ENCODE measurements at places on chromosomes 1 and 21.

DNA sequence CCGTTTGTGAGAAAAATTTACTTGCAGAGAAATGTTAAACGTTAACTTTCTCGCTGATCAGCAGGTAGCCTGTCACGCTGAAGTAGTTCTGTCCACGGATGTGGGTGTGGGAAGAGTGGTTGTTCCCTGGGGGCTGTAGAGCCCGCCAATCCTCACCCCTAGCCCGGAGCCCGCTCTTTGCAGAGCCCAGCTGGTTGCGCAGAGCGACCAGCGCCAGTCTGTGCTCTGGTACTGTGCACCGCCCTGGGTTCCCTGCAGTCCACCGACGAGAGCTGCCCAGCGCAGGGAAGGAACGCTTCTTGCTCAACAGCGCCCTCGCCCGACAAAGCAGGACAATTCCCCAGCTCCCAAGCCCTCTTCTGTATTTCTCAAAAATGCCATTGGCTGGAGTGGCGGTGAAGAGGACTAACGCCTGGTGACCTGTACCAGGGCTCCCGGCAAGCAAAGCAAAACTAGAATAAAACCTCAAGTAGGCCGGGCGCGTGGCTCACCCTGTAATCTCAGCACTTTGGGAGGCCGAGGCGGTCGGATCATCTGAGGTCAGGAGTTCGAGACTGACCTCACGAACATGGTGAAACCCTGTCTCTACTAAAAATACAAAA, 3.3 kb downstream of the RIPPLY3 start:
- DNase-seq = peak; percentile 20

DNA sequence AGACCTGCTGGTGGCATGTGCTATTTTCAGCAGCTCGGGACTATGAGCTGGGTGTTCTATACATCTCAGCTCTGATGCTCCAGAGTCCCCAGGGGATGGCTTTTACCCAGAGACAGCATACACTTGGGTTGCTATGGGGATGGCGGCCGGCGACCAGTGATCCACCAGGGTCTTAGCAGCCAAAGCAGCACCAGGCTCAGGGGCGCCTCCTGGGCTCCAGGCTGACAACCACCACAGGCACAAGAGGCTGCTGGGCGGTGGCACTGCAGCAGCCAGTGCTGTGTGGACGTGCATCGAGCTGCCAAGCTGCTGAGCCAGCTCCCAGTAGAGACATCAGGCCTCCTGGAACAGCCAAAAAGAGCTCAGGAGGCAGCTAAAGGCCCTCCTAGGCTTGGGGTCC, 37.6 kb upstream of the CLSTN1 start:
- DNase-seq = no peak

- no peak for DNase-seq
Measured at GRCh38 chr1:24699628-24700027, 45.6 kb upstream of the CLIC4 start.

DNA sequence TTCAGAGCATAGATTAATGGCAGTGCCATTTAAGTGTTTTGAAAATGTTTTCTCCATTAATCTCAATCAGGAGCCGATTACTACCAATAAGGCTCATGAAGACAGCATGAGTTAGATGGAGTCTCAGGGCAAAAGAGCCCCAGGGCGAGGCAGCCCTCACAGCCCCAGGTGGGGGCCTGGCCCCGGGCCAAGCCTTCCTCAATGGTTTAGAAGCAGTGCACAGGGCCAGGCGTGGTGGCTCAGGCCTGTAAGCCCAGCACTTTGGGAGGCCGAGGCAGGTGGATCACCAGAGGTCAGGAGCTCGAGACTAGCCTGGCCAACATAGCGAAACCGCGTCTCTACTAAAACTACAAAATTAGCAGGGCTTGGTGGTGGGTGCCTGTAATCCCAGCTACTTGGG, 348.1 kb upstream of the VAMP3 start:
- DNase-seq = no peak

DNA sequence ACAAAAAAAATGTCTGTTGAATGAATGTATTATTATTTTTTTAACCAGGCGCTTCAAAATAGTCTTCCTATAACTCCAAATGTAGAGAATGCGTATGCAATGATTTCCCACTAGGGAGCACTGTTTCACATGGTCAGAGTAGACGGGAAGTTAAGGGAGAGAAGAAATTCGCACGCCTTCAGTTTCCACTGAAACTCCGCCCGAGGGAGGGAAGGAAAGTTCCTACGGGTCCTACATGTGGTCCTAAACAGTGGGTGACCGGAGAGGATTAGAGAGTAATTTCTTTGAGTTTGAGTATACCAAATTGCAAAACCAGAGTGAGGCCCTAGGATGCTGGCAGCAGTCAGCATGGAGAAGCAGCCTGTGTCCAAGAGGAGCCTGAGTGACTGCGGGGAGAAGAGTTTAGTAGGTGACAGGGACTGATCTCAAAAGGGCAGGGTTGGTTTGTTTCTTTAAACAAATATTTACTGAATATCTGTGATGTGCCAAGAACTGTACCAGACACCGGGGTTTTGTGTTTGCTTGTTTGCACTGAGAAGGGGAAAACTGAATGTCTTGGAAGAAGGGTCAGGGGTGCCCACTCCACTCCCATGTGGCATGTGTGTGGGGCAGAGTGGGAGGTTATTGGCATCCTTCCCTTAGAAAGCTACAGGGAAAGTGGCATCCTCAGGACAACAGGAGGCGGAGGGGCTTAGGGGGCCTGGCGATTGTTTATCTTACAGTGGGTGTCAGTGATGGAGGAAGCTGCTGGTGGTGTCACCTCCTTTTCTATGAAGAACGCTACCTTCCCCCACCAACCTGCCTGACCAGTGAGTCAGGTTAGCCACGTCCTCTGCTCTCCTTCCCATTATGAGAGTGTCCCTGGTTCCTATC, 22.8 kb downstream of the RNU5D-1 start:
- DNase-seq = no peak

- no peak for DNase-seq
Measured at GRCh38 chr1:69787151-69787550, 219.4 kb downstream of the LRRC7 start.

- DNase-seq = no peak
Measured at GRCh38 chr1:182340233-182341058, 51.1 kb downstream of the GLUL start.

GRCh38 chr1:1432274-1432950, 3.1 kb upstream of the VWA1 start:
- DNase-seq = no peak

GRCh38 chr1:33517596-33518250, 45.3 kb downstream of the ZSCAN20 start:
- no peak for DNase-seq

DNA sequence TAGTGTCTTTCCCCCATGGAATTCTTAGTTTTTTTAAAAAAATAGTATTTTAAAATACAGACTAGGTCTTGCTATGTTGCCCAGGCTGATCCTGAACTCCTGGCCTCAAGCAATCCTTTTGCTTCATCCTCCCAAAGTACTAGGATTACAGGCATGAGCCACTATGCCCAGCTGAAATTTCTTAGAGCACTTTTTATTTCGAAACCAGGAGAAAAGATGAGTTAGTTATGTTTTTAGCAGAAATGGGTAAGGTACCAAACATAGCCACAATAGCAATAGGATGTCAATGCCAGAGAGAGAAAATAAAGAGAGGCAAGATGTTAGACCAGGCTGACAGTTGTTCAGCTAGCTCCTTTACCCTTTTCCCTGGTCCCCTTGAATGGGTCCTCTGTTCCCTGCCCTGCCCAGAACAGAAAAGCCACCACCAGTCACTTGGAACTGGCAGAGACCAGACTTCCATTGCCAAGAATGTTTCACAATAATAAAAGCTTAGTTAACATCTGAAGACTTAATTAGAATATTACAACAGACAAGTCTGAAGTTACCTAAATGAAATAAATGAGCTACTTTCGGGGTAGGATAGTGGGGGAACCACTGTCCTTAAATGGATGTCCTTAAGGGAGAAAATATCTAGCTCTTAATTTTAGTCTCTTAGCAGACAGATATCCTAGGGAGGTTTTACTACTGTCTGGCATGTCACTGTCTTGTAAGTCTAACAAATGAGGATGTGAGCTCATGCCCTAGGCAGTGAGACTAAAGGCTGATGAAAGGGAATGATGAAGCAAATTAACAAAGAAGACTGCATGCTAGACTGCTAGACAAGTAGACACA, 54.3 kb downstream of the ABL2 start:
- no peak for DNase-seq

- DNase-seq = no peak
Measured at GRCh38 chr1:186802388-186802787, 26.4 kb upstream of the PLA2G4A start.

- DNase-seq = no peak
Measured at GRCh38 chr1:177024623-177025022, 139.9 kb downstream of the ASTN1 start.

DNA sequence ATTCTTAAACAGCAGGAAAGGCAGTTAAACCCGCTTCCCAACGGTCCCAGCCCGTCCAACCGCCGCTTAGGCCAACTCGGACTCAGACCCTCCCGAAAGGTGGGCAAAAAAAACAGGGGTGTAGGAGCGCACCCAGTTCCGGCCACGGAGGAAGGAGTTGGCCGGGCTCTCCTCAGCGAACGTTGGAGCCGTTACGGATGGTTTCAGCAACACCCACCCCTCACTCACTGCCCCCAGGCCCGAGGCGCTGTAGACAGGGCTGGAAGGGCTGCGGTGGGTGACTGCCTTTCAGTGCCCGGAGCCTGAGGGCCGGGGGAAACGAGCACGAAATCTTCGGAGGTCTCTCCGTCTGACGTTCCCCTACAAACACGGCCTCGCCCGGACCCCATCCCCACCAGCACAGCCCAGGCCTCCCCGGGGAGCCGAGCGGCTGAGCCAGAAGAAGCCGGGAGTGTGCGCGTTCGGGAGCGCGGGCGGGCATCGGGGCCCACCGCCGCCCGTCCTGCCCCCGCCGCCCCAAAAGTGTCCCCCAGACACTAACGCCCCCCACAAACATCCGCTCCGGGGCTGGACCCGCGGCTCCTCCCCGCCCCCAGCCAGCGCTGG, 1.3 kb downstream of the KDM5B start:
- no peak for DNase-seq

DNA sequence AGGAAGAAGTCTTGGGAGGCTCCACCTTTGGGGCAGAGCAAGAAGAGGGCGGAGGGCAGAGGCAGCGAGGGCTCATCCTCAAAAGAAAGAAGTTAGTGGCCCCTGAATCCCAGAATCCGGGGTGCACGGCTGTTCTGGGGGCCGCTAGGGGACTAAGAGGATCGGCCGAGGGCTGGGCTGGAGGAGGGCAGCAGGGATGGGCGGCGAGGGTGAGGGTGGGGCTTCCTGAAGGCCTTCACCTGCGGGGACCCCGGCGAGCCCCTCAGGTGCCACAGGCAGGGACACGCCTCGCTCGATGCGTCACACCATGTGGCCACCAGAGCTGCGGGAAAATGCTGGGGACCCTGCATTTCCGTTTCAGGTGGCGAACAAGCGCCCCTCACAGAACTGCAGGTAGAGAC, 23.9 kb downstream of the COL6A1 start:
- no peak for DNase-seq

DNA sequence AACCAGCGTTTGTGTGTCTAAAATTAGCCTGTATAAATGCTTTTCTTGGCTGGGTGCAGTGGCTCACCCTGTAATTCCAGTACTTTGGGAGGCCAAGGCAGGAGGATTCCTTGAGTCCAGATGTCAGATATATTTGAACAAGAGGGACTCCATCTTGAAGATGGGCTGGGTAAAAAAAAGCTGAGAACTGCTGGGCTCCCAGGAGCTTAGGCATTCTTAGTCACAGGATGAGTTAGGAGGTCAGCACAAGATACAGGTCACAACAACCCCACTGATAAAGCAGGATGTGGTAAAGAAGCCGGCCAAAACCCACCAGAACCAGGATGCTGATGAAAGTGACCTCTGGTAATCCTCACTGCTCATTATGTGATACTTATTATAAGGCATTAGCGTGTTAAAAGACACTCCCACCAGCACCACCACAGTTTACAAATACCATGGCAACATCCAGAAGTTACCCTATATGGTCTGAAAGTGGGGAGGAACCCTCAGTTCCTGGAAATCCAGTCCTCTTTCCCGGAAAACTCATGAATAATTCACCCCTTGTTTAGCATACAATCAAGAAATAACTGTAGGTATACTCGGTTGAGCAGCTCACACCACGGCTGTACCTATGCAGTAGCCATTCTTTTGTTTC, 36.2 kb upstream of the ZNF496 start:
- no peak for DNase-seq

GRCh38 chr1:161389691-161390558, 22.2 kb upstream of the CFAP126 start:
- DNase-seq = peak; percentile 99

DNA sequence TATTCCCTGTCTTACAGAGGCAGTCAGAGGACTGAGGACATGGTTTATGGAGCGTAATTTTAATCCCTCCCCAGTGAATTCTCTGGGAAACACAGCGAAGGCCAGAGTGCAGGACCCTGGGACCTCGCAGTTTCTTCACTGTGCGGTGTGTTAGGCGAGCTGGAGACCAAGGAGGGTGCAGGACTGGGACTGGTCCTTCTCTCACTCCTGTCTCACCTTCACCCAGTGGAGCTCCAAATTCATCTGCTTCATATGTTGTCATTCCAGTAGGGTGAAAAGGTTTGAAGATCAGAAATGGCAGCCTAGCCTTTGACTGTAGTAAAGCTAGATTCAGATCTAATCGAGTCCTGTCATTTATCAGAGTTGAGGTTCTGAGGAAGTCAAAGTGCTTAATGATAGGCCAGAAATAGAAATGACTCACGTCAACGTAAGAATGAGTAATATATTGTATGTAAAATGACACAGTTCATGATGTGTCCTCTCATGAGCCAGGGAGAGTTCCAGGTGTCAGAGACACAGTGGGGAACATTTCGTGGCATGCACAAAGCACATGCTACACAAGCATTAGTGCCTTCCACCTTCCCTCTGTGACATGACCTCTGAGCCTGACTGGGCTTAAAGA, 647.5 kb downstream of the SMYD3 start:
- DNase-seq = no peak

- no peak for DNase-seq
Measured at GRCh38 chr1:203867802-203868201, 6.4 kb downstream of the SNRPE start.

DNA sequence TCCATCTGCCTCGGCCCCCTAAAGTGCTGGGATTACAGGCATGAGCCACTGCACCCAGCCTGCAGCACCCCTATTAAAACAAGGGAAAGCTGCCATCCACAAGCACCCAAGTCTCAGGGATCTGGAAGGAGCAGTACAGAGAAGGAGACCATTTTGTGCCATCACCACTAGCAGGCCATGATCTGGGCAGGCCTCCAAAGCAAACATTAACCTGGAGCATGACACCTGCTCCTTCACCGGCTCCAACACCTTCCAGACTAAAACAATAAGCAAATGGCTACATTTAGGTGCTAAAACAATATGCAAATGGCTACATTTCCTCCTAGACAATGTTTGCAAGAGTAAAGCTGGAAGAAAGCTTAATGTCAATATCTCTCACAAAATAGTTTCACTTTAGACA, 16.7 kb downstream of the MEAF6 start:
- no peak for DNase-seq

- no peak for DNase-seq
Measured at GRCh38 chr1:164452549-164452948, 106.4 kb upstream of the PBX1 start.

Measured in esophagus squamous epithelium (tissue), 5 donors.